Stimulated activated CD8-positive, alpha-beta memory T cell treated with anti-CD3 and anti-CD28 coated beads, Interleukin-4, amount 100 ng/mL, for 1 hour (primary cell): ENCODE measurements at places on chromosomes 3 and 15.

GRCh38 chr3:4756855-4757574 lies 222.2 kb upstream of the BHLHE40 start:
- no peak for DNase-seq

DNA sequence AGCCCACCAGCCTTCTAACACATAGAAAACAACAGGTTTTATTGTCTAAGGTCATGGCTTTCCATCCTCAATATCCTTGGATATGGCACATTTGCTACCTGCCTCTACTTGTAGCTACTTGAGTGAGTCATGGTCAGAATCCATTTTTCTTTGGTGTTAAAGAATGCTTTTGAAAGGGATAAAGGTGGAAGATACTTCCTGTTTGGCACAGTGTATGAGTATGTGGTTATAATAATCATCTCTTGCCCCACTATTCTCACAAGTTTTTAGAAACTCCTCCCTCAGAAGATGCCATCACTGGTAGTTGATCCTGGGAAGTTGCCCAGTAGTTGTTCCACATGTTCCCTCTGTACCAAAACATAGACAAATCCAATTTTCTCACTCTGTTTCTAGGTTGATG lies 508.6 kb upstream of the IL12A start:
- no peak for DNase-seq

GRCh38 chr15:70483513-70483912 lies 279.8 kb downstream of the UACA start:
- no peak for DNase-seq

DNA sequence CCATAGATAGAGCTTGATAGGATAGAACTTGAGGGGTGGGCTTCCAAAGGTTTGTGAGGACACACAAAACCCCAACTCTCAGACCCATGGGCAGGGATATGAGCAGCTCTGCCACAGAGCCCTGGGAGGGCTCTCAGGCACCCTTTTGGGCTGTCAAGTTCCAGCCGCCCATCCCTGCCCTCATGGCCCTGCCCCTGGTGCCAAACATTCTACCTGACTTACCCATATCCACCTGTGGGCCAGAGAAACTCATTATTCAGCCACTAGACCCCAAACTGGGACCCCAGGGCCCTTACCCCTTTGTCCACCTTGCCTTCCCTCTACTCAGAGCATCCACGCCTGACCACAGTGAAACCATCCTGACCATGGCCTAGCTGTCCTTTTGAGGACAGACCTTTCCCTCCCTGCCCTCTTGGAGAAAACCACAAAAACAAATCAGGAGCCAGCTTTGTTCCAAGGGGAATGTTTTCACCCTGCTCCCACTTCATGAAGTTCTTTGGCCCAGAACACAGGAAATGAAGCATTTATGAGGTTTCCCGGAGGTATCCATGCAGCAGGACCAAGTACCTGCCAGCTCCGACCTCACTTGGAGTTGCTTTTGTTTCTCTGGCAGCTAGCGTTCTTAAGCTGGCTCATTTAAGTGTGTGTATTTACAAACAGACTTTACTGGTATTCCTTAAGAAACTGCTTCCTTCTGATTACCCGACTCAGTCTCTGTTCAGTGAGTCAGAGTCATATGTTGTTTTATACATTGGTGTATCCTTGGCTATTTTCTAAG lies 34.2 kb upstream of the GALNT15 start:
- DNase-seq = no peak
